ENCODE measurements at places on chromosomes 16 and 17.

DNA sequence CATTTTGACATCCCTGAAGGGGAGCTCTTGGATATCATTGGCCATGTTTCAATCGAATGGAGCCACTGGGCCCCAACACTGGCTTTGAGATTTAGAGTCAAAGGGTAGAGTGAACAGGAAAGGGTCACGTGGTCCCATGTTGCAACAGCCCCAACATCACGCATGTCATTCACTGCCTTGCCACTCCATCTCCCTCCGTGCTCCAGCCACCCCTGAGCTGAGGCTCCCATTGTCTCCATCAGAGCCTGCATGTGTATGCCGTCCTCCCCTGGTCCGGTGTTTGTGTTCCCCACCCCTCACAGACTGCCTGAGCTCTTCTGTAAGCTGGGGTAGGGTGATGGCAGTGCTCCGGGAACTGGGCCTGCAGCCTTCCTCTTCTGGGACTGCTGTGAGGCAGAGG, 12.1 kb downstream of the NFE2L1 start:
- DNase-seq = no peak

DNA sequence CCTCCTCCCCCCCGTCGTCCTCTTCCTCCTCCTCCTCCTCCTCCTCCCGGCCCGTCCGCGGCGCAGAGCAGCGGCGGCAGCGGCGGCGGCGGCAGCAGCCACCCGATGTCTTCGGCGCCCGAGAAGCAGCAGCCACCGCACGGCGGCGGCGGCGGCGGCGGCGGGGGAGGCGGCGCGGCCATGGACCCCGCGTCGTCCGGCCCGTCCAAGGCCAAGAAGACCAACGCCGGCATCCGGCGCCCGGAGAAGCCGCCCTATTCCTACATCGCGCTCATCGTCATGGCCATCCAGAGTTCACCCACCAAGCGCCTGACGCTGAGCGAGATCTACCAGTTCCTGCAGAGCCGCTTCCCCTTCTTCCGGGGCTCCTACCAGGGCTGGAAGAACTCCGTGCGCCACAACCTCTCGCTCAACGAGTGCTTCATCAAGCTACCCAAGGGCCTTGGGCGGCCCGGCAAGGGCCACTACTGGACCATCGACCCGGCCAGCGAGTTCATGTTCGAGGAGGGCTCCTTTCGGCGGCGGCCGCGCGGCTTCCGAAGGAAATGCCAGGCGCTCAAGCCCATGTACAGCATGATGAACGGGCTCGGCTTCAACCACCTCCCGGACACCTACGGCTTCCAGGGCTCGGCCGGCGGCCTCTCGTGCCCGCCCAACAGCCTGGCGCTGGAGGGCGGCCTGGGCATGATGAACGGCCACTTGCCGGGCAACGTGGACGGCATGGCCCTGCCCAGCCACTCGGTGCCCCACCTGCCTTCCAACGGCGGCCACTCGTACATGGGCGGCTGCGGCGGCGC, at the start of gene FOXF1:
Gene FOXF1, plus strand, starts transcription at position 63 of the 797 bp plus-strand sequence. Its CDS starts 43 bp downstream, at position 106.
- no peak for DNase-seq

GRCh38 chr17:73096866-73097265, 4.4 kb upstream of the SLC39A11 start:
- no peak for DNase-seq

DNA sequence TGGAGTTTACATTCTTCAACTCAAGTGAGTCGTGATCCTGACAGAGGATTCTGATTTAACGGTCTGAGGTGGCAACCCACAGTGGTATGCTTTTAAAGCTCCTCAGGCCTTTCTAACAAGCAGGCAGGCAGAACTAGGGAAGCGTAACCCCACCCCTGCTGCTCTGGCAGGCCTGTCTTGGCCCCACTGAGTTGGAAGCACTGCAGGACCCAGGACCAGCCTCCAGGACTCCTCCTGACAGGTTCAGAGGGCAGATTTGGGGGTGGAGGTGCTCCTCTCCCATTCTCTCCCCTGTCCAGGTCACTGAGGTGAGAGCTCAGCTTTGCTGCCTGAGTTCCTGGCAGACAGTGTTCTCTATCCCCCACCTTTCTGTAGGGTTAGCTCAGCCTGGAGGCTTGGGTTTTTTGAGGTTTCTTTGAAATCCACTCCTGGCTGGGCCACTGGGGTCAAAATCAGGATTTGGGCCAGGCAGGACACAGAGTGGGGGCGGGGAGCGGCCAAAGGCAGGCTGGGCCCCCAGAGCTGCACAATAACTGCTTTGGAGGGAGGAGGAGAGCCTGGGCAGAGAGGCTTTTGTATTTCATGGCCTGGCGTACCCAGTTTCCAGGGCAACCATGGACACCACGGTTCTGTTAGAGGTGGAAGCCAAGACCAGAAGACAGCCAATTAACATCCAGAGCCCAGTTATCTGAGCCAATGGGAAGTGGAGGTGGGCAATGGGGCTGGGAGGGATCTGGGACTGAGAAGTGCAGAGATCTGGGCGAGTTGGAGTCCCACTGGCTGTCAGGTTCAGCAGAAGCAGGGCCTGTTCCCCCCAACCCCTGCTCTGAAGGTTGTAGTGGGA, 9.5 kb downstream of the MRPL27 start:
- DNase-seq = no peak

DNA sequence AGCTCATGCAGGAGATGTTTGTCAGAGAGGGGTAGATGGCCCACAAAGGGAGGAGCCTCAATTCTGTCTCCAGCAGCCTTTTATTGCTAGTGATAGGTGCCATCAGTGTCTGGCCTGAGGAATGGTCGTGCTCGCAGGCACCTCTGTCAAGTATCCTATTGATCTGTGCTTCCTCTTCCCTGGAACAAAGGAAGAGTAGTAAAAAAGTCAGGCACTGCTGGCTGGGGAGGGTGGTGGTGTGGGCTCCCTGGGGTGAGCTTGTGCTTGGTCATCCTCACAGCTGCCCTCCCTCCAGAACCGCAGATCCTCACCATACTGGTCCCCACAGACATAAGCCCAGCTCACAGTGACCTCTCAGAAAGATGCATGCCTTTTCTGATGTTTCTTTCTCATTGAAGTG, 15.0 kb upstream of the SALL1 start:
- DNase-seq = no peak

DNA sequence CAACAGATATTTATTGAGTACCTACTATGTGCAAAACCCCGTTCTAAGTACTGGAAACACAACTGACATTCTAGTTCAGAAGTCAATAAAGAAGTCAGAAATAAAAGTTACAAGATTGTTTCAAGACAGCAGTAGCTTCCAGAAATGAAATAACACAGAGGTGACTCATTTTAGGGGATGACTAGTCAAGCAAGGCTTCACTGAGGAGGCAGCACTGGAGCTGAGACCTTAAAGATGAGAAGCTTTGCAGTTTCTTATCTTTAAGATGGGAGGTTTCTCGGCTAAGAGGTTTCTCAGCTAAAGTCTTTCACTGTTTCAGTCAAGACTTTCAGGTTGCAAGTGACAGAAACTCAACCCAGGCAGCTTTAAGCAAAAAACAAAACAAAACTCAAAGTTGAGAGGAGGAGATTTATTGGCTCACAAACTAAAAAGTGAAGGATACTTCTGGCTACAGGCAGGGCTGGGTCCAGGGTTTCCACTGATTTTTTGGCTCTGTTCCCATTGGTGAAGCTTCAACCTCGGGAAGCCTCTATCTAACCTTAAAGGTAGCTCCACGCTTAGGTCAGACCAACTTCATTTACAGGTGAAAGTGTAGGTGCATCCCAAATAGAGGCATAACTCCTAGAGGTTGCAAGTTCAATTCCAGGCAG, 7.4 kb upstream of the MMP2 start:
- no peak for DNase-seq

GRCh38 chr17:14152721-14153120, 83.4 kb downstream of the COX10 start:
- DNase-seq = no peak

Measured in NCI-H187 treated with DMSO at 0.1 percent for 48 hours (cell line).